ENCODE measurements at places on chromosomes 5 and 9.

DNA sequence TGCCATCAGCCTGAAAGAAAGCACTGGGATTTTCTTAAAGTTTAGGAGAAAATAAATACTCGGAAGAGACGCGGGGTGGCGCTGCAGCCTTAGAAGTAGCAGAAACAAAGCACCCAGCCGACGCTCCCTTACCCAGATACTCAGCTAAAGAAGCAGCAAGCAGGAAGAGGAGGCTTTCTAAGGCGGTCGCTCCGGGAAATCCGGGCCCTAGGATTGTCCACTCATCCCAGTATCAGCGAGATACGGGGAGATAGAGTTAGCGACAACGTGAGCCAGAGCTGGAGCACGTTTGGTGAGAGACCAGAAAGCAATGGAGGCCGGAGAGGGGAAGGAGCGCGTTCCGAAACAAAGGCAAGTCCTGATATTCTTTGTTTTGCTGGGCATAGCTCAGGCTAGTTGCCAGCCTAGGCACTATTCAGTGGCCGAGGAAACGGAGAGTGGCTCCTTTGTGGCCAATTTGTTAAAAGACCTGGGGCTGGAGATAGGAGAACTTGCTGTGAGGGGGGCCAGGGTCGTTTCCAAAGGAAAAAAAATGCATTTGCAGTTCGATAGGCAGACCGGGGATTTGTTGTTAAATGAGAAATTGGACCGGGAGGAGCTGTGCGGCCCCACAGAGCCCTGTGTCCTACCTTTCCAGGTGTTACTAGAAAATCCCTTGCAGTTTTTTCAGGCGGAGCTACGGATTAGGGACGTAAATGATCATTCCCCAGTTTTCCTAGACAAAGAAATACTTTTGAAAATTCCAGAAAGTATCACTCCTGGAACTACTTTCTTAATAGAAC is at the start of gene PCDHB2:
Gene PCDHB2, plus strand, starts transcription at position 135 of the 782 bp plus-strand sequence. Its CDS starts 176 bp downstream, at position 311.
- DNase-seq, result peak; percentile 5

DNA sequence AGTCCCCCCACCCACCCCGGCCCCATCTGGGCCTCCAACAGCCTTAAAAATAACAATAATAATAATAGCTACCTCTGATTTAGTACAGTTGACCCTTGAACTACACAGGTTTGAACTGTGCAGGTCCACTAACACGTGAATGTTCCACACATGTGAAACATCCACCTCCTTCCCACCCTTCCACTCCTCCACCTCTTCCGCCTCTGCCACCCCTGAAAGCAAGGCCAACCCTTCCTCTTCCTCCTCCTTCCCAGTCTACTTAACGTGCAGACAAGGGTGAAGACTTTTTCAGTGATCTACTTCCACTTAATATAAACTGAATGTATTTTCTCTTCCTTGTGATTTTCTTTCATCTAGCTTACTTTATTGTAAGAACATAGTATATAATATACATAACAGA is 10.8 kb downstream of the PDGFRB start:
- no peak for DNase-seq

- peak; percentile 57 for DNase-seq
Measured at GRCh38 chr5:56683281-56683680, 132.1 kb upstream of the MAP3K1 start.

GRCh38 chr5:20109326-20109725 is 121.3 kb upstream of the CDH18 start:
- no peak for DNase-seq

GRCh38 chr9:96156171-96156974 is 145.6 kb downstream of the HSD17B3 start:
- no peak for DNase-seq

DNA sequence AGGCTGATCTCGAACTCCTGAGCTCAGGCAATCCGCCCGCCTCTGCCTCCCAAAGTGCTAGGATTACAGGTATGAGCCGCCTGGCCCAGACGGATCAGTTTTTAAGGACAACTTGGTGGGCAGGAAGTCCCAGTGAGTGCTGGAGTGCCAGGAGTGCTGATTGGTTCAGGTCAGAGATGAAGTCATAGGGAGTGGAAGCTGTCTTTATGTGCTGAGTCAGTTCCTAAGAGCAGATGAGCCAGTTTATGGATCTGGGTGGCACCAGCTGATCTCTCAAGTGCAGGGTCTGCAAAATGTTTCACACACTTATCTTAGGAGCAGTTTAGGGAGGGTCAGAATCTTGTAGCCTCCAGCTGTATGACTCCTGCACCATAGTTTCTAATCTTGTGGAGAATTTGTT is 292.1 kb upstream of the ELAVL2 start:
- no peak for DNase-seq

DNA sequence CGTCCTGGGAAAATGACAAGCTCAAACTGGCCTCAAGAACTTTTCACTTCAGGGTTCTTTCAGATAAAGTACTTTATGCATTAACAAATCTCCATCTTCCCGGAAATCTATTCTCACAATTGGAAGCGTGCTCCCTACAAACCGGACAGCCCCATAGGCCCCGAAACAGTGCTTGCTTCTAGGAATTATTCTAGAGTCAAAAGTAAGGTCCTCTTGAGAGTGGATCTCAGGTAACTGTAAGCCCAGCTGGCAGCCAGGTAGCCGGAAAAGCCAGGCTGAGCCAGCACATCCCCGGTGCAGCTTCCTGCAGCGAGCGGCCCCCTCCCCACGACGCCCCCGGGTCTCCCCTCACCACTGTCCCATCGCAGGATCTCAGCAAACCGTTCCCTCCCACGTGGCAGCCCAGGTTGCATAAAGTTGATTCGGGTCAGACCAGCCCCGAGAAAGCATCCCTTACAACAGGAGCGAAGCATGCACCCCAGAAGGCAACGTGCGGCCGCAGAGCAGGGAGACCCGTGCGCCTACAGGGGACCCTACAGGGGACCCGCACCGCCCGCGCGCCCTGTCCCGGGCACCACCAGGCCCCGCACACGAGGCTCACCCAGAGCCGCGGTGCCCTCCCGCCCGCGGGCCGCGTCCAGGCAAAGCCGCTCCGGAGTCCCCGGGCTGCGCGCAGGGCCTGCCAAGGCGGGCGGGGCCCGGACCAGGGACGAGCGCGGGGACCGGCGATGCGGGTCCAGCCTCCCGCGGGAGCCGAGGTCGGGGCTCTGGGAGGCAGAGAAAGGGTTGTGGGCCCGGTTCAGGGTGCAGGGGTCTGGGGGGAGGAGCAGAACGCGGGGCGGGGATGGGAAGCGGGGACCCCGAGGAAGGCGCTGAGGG is 920 bp downstream of the LPCAT1 start:
- DNase-seq, result no peak

DNA sequence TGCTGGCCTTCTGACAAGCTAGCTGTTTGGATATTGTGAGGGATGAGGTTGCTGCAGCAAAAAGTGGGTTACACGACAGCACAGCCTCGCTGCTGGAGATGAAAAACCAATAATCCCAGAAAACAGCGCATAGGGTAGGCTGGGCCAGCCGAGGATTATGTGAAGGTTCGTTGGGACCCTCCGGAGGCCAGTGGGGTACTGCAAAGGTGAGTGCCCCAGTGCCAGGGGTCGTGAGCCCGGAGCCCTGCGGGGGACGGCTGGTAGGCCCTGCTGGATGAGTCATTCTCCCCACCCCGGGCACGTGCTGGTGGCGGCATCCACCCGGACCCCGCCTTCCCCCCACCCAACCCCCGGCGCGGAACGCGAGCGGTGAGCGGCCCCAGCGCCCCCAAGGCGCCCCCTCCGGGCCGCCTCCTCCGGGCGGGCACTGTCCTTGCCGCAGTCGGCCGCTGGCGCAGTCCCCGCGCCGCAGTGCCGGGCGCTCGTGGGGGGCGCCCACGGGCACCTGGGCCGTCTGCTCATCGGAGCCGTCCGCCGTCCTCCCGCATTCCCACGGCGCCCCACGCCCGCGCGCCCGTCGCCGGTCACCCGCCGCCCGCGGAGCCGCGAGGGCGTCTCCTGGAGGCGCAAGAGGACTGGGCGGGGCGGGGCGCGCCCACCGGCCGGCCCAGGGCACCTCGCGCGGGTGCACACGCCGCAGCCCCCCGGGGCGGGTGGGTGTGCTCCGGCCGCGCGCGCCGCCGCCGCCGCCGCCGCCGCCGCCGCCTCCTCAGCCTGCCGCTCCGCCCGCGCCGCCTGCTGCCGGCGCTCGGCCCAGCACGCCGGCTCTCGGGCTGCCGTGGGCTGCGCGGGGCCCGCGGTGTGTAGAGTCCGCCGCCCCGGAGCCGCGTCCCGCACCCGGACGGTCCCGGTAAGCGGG is at the start of gene PHF24:
Gene PHF24, plus strand, starts transcription at position 794 of the 919 bp plus-strand sequence. CDS start 13,014 bp downstream, outside the sequence.
- DNase-seq, result no peak

GRCh38 chr9:86230858-86231257 is 28.6 kb downstream of the C9orf153 start:
- no peak for DNase-seq

DNA sequence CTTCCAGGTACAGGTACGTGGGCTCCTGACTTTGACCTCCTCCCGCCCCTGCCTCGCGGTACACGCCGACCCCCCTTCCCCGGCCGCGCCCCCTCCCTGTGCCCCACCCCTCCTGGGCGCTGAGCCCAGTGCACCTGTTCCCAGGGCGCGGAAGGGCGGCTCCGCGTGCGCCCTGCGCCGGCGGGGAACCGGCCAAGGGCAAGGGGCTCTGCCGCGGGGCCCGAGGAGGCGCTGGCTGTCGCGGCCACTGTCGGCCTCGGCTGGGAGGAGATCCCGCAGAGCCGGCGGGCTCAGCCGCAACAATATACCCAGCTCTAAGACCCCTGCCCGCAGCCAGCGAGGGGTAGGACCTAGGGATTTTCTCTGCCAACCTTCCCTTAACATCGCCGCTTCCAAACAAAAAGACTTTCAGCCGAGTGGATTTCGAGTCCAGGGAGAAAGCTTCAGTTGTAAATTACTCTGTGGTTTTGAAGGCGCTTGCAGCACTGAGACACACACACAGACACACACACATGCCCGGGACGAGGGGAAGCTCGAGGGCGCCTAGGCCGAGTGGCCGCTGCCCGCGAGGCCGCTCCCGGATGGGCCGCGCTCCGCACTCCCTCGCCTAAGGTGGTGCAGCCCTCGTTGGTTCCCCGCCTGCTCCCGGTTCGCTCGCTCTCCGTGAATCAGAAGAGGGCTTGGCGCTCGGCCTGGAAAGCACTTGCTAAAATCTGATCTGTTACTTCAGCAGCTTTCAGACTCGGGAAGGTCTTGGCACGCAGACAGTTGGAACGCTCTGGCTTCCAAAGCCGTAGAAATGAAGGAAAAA is 1.2 kb downstream of the FGF18 start:
- DNase-seq, result peak; percentile 47

DNA sequence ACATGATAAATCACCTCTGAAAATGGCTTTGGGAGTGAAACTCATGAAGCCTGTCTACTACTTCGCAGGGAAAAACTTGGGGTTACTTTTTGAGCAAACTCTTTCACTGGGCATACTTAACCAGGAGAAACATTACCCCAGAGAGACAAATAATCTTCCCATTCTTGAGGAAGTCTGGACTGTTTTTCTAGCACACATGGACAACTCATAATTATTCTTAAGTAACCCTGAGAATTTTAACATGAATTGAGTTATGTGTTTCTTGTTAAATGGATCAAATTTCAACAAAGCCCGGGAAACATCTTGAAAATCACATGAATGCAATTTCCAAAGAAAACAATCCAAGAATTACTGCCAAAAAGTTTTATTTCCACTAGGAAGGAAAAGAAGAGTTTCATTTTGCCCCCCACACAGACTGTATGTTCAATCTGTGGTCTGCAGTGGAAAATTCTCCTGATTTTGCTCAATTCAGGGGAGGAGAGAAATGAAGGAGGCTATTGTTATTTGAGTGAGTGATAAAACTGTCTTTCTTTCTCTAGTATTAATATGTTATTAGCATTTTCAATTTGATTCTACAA is 564.8 kb upstream of the CLINT1 start:
- DNase-seq, result no peak

DNA sequence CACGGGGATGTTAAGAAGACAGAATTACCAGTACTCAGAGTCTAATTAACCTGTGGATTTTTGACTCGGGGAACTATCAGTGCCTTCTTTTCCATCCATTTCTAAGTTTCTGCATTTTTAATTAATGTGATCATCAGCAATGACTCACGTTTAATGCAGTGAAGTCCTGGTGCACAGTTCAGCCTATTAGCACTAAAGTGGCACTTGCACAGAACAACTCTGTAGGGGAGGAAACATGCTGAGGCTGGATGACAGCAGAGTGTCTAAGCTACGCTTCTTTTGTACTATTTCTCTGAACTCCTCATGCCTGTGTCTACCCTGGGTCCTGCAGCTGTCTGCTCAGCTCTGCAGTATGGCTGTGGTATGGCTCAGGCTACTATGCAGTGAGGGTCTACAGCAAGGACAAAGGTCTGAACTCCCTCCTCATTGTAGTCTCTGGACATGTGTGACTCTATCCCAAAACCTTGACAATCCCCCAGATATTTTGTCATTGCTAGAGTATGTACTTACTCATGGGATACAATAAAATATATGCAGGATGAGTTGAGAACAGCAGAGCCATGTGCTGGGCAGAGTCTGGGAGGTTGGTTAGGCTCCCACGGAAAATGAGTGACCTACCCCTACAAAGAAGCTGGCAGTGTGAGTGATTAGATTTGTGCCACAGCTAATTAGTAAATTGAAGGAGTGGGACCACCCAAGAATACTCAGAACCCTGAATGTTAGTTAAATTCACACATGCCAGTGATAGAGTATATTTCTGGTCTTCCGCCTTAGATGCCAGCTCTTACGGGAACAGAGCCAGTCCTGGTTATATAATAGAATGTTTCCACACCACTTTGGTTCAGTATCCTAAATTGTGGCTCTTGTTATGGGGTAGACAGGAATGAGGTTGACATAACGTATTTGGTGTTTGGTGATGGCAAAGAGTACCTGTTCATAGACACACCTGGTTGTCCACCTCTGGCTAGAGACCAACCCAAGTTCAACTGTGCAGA is 148.0 kb downstream of the GHR start:
- DNase-seq, result peak; percentile 9

All from renal cortical epithelial cell (primary cell).